Stimulated activated CD8-positive, alpha-beta memory T cell treated with anti-CD3 and anti-CD28 coated beads, Interleukin-15, amount 100 ng/mL, for 1 hour (primary cell): ENCODE measurements at places on chromosomes 3 and 15.

- DNase-seq = no peak
Observed at GRCh38 chr15:70046679-70047369, 50.9 kb downstream of the TLE3 start.

GRCh38 chr3:160016972-160017371, 28.3 kb downstream of the IL12A start:
- no peak for DNase-seq

DNA sequence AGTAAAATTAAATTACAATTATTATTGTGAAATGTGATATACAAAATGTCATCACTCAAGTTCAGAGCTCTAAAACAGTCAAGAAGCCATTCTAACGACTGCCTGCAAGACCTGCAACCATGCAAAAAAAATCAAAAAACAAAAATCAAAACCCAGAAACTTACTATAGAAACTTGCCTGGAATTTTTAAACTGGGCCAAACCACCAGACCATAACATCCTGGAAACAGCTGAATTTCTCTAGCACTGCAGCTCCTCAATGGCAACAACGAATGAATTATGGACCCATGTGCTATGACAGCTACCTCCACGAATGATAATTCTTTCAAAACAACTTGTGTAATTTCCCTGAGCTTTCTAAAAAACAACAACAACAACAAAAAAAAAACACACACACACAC, 130.0 kb upstream of the KCNMB2 start:
- DNase-seq = no peak

DNA sequence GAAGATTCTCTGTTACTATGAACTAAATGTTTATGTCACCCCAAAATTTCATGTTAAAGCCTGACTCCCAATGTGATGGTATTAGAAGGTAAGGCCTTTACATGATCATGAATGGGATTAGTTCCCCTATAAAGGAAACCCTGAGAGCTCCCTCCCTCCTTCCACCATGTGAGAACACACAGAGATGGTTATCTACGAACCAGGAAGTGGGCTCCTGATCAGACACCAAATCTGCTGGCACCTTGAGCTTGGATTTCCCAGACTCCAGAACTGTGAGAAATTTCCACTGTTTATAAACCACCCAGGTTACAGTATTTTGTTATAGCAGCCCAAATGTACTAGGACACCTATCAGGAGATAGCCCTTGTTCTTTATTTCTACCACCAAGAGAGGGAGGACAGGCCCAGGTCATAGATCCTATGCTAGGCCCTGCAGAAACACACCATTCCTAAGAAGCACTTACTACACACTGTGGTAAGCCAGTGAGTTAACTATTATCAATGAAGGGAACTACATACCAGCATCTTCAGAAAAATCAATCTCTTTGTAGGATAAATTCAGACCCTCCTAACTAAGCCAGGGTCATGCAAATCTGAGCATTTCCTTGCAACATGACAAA, 59.0 kb downstream of the PRKAR2A start:
- DNase-seq = no peak

GRCh38 chr3:21750831-21751391, at the start of gene ZNF385D:
Gene ZNF385D, minus strand, starts transcription at chr3:21751210. Its CDS starts 294 bp downstream, at chr3:21750916.
- no peak for DNase-seq

DNA sequence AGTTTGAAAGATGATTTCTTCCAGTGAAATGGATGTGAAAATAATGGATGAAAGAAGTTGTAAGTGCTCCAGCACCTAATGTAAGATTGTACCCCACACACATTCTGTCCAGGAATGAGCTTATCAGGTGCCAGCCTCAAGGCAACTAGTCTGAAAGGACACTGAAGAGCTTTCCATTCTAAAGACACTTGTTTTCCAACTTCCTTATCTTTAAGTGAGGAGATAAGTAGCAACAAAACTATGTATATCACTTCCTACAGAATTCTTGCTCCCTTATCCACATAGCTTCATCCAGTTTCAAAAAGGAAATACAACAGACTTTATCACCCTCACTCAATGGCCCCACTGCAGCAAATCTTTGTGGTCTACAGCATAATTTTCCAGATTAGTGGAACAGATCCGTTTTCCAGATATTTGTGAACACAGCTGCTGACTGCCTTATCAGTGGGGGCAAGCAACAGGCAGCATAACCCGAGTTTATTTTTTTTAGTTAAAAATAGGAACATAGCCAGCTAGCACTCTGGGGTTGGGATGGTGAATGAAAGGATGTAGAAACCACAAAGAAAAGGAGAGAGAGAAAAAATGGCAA, 60.6 kb downstream of the CD200R1L start:
- no peak for DNase-seq

GRCh38 chr3:25306066-25306465, 122.0 kb upstream of the RARB start:
- no peak for DNase-seq

DNA sequence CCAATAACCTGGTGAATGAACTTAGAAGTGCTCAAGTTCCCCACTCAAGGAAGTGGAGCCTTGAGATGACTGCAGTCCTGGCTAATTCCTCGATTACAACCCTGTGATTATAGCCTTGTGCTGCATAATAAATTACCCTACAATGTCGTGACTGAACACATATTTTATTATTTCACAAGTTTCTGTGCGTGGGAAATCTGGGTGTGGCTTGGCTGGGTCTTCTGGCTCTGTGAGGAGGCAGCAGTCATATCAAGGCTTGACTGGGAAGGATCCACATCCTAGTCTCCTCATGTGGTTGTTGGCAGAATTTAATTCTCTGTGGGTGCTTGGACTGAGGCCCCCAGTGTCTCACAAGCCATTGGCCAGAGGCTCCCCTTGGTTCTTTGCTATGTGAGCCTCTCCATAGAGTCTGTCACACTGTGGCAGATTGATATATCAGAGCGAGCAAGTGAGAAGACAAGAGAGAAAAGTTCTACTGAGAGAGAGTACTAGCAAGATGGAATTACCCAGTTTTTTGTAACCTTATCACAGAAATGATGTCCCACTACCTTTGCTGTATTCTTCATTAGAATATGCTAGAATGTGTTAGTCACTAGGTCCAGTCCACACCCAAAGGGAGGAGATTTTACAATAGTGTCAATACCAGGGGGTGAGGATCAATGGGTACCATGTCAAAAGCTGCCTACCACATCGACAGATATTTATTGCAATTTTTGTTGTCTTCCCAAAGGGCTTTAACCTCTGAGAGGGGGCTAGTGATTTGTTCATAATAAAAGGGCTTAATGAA, 102.8 kb upstream of the TBC1D5 start:
- DNase-seq = no peak

DNA sequence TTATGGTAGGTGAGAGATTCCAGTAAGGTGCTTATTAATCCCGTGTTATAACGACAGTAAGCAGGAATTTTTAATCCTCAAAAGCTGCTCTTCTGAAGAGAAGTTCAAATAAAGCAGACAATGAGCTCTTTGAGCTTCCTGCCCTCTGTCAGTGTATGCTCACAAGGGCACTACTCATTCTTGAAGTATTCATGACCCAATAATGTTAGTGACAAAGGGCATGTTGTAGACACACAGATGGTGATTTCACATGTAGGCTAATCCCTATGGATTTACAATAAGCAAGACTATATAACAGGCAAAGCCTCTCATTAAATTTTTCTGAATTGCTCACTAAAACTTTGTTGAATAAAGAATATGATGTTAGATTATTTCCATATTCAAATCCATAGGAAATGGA, 578.6 kb downstream of the RSL24D1 start:
- DNase-seq = no peak

GRCh38 chr3:175751089-175751488, 892.0 kb downstream of the NAALADL2 start:
- DNase-seq = no peak

DNA sequence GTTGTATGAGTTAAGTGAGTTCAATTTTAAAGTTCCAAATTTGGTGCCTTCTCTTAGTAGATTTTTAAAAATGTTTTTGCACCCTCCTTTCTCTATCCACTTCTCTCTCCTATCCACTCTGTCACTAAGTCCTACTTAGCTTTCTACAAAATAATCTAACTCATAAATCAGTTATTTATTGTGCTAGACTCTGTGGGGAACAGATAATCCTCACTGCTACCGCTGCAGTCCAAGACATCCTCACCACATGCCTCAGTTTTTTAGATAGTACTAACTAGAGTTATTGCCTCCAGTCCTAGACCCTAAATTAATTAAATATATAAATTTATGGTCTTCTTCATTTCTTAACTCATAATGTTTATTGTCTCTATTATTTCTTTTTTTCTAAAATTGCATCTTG, 576.3 kb downstream of the GRM7 start:
- no peak for DNase-seq

DNA sequence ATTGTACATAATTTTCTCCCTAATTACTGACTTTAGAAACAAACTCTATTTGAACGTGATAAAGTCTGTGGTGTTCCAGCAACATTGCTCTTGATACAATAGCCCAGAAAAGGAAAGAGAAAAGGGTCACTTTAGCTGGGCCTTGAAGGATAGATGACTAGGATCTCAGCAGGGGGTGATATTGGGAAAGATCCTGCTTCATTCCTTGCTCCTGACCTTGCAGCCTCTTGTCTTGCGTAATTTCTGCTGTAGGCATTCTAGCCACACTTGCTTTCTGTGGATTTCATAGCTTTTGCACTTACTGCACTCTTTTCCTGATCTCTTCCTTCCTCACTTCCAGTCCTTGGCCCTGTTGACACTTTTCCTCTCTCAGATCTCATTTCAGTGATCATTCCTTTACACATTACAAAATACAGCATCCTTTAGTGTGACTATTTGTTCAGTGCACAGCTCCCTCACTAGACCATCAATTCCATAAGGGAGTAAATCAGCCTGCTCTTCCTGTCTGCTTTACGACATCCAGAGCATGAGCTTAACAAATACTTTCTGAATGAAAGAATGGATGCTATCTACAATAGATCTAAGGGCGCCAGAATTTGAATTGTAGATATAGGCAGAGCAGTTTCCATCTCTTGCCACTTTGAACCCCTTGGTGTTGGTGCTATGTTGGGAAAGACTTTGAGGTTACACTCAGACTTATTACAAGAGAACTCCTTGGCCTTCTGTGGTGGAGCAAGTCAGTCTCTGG, 559.6 kb upstream of the MDFIC2 start:
- DNase-seq = no peak

DNA sequence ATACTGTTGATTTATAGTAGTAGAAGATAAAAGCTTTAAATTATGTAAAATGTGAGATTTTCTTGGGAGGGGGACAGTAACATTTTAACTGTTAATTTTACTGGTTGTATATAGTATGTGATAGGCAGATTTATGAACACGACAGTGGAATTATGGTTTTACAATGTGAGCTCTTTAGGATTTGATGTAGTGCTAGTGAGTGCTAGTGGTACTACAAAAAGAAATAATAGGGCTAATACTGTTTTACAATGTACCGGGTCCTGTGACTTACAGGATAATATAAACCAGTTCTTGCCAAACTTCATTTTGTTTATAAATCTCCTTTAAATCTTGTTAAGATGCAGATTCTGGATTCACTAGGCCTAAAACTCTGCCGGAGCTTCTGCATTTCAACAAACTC, 165.7 kb downstream of the TCF12 start:
- no peak for DNase-seq

DNA sequence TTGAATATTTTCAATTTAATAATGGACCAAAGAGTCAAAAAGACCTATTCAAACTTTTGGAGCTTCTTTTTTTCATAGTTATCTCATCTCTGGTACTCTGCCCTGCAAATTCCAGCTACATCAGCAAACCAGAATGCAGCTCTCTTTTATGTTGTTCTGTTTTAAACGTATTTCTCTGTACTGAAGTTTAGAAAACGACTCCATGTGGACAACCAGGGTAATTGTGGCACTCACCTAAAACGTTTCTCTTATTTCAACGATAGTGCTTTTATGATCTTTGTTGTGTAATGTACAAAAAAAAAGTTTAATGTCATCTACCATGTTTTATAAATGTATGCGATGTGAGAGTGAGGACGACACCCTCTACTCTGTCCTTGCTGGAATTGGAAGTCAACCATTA, 1472.3 kb upstream of the GBE1 start:
- no peak for DNase-seq

GRCh38 chr3:155335724-155336354, 42.4 kb upstream of the STRIT1 start:
- DNase-seq = no peak

GRCh38 chr3:30354972-30355371, 251.4 kb upstream of the TGFBR2 start:
- DNase-seq = no peak

DNA sequence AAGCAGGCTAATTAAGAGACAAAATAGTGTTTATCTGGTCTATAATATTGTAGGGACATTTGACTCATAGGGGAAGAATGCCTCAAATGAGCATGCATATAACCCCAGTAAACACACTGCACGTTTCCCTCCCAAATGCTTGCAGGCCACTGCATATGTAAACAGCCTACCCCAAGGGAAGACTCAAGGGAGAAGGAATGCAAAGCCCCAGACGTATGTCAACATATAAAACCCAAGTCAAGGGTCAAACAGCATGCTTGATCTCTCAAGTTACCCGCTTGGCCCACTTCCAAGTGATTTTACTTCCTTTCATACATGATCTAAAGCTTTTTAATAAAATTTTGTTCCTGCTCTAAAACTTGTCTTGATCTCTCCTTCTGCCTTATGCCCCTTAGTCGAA, 1090.0 kb downstream of the OTOL1 start:
- no peak for DNase-seq

DNA sequence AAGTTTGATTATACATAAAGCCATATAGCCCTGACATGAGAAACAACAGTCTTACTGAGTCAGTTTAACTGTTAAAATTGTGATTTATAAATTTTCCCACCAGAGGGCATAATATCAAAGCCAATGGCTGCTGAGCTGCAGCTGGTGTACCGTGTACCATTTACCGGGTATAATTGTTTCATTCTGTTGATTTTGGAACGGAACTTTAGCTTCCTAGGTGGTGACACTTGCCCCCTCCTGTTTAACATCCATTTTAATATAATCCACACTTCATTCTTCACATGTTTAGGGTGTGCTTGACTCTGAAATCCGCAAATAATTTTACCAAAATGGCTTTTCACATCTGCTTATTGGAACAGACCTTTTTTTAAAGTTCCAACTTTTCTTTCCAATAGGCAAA, 72.8 kb downstream of the SLC9A9 start:
- no peak for DNase-seq

GRCh38 chr3:139024968-139025367, 4.2 kb upstream of the PRR23B start:
- no peak for DNase-seq

DNA sequence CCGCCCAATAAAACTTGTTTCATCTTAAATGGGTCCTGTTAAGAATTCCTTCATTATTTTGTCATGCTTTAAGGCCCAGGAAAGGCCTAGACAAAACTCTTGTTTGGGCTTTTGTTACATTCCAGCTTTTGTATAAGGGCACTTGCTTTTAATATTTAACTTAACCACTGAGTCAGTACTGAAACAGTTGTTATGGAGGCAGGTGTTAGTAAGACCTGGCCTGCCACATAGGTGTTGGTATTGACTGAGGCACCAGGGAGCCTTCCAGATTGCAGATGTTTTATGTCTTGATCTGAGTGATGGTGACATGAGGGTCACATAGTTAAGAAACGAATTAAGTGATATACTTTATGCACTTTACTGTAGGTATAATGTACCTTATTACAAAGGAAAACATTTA, 274.9 kb upstream of the TGFBR2 start:
- no peak for DNase-seq
